ENCODE measurements at places on chromosomes 11 and 22.
A peak's percentile ranks its signal among the peaks of the same experiment; 100 is the strongest.

- no peaks in the 10 kb centered on the region for H3K27me3 ChIP-seq
- peak overlapping the region; percentile 75 for H3K4me3 ChIP-seq
- peak overlapping the region; percentile 86 for H3K27ac ChIP-seq
- peaks cover 28% of the 10 kb centered on the region for H3K36me3 ChIP-seq
- H3K4me1 ChIP-seq = peaks cover 16% of the 10 kb centered on the region
- no peak for DNase-seq
These were observed 859 bp downstream of the RPS6KB2 start for GRCh38 chr11:67429038-67429668.

GRCh38 chr11:13717331-13717730 is 48.9 kb downstream of the FAR1 start:
- H3K4me3 ChIP-seq = no peak overlapping the region
- no peak for DNase-seq
- H3K4me1 ChIP-seq = no peaks in the 10 kb centered on the region

- H3K27ac ChIP-seq = no peak overlapping the region
- peaks cover 4% of the 10 kb centered on the region for H3K27me3 ChIP-seq
- no peaks in the 10 kb centered on the region for H3K36me3 ChIP-seq
- DNase-seq = no peak
- no peak overlapping the region for H3K4me3 ChIP-seq
- no peaks in the 10 kb centered on the region for H3K4me1 ChIP-seq
These were observed 32.9 kb downstream of the SCUBE1 start for GRCh38 chr22:43310311-43310710.

DNA sequence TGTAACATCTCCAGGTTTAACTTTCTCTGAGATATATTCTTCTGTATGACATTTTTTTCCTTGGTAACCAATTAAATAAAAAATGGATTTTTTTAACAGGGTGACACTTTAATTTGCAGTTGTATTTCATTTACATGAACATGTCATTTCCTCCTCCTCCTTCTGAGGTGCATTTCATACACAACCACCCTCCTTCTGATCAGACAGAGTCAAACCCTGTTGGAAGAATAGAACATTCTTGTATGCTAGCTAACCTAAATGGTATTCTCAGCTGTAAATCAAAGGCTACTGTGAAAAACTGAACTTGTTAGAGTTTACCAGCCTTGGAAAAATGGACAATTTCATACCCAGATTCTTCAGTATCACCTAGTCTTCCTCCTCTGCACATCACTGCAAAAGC is 52.7 kb upstream of the CHRM4 start:
- DNase-seq = no peak
- H3K4me3 ChIP-seq = no peak overlapping the region
- H3K4me1 ChIP-seq = peaks cover 8% of the 10 kb centered on the region
- no peaks in the 10 kb centered on the region for H3K27me3 ChIP-seq
- H3K36me3 ChIP-seq = peaks cover 10% of the 10 kb centered on the region

DNA sequence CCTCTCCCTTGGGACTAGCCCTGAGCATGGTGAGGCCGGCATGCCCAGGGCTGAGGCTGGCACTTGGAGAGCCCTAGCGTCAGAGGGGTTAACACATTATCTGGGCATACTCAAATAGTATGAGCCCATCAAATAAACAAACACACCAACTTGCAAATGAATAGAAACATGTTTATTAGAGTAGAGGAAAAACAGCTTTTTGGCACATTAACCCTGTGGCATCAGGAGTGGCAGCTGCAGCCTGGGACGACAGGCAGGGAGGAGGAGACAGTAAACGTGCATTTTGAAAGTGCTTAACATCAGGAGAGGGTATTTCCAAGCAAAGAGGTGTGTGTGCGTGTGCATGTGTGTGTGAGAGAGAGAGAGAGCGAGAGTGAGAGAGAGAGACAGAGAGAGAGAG is 684.9 kb downstream of the NTM start:
- no peaks in the 10 kb centered on the region for H3K27me3 ChIP-seq
- H3K4me1 ChIP-seq = no peaks in the 10 kb centered on the region
- H3K4me3 ChIP-seq = no peak overlapping the region
- H3K36me3 ChIP-seq = no peaks in the 10 kb centered on the region
- H3K27ac ChIP-seq = no peak overlapping the region
